Stimulated activated CD4-positive, alpha-beta T cell treated with anti-CD3 and anti-CD28 coated beads, Interleukin-15, amount 100 ng/mL, for 1 hour (primary cell): ENCODE measurements at places on chromosomes 2 and 18.

- DNase-seq = no peak
These were observed 79.7 kb downstream of the GREB1L start for GRCh38 chr18:21321711-21322110.

DNA sequence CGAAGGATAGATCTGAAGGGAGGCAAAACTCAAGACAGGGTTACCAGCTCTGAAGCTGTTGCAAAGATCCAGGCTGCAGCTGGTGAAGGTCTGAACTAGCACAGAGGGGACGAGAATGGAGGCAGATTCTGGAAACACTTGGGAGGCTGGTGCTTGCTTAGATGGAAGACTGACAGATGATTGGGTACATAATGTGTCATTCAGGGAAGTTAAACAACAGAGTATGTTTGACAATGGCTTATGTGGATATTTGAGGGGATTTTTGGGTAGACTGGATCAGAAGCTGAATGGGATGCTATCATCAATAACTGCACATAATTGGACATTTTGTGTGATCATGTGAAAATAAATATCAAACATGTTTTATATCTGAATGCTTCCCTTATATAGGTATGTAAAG, 2.3 kb upstream of the ZNF396 start:
- no peak for DNase-seq

DNA sequence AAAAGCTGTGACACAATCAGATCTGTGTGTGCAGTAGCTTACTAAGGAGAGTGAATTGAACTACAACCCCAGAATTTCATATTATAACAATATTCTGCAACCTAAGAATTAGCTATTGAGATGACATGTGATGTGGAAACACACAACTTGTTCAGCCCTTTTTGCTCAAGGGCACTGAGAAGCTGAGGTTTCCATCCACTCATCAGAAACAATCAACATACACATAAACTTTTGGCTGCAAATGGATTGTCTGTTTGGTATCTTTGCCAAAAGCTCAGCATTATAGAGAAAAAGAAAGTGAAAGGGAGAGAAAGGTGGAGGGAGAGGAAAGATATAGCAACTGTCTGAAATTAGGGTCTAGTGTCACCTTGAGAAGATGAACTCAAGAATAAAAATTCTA, 117.2 kb upstream of the KLF7 start:
- DNase-seq = no peak

DNA sequence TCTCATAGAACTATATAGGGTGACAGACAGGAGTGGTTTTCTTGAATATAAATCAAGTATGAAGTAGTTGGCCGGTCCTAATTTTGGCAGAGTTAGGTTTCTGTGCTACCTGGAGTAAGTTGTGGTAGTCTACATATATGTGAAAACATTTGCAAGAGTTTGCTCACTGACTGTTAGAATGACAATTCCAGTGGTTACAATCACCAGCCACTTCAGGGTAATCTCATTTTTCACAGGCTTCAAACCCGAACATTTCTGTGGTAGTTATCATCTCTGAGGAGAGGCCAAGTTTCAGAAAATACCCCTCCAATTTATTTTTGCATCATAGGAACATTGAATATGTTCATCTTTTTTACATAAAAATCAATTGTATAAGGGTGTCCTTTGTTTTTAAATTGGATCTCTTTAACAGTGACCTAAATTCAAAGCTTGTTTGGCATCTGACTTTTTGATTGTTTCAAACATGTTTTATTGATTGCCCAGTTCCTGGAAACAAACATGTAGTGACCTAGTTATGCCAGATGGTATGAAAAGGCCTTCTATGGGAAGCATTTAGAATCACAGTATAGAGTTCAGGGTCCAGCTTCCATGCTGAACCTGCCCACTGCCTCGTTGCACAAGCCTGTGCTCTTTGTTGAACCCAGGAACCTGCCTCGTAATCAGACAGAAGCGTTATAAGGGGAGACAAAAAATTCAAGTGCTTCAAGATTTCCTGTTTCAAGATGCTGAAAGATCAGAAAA, 250.6 kb downstream of the LTBP1 start:
- no peak for DNase-seq

DNA sequence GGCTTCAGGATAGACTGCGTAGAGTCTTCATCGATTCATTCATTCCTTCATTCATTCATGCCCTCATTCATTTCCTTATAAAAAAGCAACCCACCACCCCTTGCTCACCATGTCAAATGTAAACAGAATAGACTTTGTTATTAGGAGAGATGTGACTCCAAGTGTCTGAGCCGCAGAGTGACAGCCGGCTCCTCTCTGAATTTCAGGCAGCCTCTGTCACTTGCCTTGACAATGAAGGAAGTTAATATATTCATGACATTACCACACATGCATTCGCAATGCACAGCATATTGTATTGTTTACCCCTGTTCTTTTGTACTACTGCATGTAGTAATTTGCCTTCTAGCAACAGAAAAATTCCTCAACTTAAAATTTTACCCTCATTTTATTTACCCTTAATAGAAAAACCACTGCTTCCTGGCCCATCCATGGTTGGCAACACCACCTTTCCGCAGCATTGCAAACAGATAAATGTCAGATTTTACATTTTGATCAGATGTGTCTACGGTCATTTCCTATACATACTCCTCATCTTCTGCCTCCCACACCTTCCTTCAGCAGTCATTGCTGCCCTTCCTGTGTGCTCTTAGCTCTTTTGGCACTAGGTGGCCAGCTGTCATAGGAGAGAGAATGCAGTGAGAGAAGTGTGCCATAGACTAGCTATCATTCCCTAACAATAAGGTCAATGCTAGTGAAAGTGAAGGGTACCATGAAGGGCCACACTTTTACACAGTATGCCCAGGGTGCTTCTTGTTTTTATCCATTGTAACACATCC, 1090.8 kb downstream of the BCL11A start:
- no peak for DNase-seq

DNA sequence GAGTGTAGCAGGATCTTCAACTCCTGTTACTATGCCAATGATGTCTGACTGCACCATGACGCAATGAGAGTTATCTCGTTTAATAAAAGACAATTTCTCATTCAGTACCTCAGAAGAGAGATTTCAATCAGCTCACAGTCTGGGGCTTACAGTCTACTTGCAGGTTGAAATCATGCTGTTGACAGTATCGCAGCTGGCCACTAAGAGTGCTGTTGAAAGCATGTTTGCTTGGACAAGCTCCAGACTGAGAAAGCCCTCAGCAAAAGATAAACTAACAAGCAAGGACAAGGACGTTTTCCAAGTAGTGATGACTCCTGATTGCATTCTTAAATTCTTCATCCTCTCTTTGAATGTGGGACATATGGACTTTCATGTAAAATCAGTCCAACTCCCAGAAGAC, 145.2 kb upstream of the SYT4 start:
- no peak for DNase-seq

DNA sequence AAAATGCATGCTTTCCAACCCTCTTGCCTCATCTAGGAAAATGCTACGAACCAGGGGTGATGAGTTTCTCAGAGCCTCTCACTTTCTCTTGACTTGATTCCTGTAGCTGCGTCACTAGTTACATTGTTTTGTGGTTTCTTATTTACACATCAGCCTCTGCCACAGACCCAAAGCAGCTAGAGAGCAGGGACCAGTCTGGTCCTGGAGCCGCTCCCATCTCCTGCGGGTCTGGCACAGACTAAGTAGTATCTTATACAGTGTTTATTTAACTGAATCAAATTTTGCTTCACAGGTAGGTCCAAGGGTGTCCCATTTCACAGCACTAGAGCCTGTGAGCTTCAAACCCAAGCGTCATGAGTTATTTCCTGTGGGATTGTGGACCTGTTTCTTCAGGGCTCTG, 310.5 kb downstream of the MYCN start:
- DNase-seq = no peak

GRCh38 chr2:207255565-207256470, 90.1 kb upstream of the KLF7 start:
- DNase-seq = no peak

GRCh38 chr18:61360404-61361383, 27.5 kb downstream of the CDH20 start:
- no peak for DNase-seq

DNA sequence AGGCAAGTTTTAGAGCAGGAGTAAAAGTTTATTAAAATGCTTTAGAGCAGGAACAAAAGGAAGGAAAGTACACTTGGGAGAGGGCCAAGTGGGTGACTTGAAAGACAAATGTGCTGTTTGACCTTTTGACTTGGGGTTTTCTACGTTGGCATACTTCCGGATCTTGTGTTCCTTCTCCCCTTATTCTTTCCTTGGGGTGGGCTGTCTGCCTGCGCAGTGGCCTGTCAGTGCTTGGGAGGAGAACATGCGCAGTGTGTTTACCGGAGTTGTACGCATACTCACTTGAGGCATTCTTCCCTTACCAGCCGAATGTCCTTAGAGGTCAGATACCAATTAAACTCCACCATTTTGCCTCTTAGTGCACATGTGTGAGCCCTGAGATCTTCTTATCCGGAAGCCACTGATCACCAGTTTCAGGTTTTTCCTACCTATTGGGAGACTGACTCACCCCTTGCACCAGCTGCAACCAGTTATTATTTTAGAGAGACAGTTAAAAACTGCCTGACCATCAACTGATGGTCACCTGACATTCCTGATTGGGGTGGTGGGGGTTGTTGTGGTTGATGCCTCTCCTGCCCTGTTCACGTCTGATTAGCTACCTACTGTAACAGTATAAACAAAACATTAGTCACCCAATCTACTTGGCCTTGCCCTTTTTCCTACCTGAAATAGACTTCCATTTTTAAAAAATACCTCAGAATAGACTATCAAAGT, 67.5 kb downstream of the NYAP2 start:
- DNase-seq = no peak

DNA sequence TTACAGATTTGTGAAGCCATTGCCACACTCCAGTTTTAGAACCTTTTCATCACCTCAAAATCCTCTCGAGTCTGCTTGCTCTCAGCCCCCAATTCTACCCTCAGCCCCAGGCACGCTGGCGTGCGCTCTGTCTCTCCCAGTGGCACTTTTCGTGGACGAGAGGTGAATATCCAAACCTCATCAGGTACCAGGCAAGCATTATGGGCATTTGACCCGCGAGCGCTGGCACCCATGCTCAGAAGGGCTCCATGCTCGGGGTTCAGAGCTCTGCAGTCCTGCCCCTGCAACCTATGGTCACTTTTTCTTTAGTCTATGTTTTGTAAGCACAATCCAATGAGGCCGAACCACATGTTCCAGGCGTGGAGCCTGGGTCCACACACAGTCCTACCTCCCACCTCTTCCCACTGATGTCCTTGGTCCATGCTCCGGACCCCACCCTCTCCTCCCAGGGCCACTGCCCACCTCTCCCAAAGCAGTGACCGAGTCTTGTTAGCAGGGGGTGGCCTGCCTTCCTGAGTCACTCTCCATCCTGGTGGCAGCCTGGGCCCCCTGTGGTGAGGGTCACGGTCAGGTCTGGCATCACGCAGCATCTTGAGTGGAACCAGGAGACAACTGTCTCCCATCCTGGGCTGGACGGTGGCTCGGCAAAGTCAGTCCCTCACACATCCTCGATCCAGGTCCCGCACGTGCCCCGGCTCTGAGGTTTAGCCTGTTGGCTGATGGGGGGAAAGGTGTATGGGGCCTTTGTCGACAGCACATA, 256.9 kb downstream of the NDUFA10 start:
- DNase-seq = no peak

GRCh38 chr2:201820383-201821007, 14.2 kb downstream of the CDK15 start:
- no peak for DNase-seq

GRCh38 chr2:171678619-171679018, 8.7 kb upstream of the DYNC1I2 start:
- DNase-seq = no peak

- DNase-seq = no peak
These were observed 19.2 kb upstream of the NCKAP1 start for GRCh38 chr2:183057333-183057985.

- DNase-seq = no peak
These were observed 54.9 kb downstream of the R3HDM1 start for GRCh38 chr2:135586148-135586547.

GRCh38 chr2:179703702-179704101, 157.7 kb downstream of the ZNF385B start:
- DNase-seq = no peak

GRCh38 chr2:74181739-74182138, 3.1 kb upstream of the MOB1A start:
- no peak for DNase-seq

- DNase-seq = no peak
These were observed 10.3 kb downstream of the ARL5A start for GRCh38 chr2:151817929-151818328.

DNA sequence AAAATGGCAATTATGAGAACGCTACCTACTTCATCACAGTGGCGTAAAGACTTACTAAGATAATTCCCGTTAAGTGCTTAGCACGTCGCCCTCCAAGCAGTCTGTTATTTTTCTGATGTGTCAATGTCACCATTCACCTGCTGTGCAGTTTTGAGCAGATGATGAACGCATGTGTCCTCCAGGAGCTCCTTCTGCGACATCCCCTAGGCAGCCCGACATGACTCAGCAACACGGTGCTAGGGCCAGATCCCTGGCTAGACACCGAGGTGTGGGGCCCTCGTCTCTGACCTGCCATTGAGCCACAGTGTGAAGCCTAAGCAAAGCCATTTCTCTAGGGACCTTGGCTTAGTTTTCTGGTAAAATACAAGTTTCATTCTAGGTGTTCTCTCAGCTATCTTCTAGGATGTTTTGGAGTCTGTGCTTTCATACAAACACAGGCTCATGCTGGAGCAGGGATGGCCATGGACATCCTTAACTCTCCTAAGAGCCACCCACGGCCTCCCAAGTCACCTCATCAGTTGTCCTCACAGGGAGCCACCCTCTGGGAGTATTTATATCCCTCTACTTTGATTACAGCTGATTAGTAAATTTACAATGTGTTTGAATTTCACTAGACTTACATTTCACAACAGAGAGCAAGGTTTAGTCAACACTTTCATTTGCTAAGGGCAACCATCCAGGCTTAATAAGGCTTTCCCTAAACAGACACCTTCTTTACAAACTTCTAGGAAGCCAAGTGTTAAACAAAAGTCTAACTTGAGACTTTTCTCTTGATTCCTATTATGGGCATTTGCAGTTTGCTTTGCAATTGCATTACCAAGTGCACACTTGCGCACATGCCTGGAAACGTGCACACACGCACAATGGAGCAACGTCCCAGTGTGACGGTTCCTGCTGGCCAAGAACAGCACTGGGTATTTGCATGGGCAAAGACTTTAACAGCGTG, 376.8 kb upstream of the ID2 start:
- no peak for DNase-seq

DNA sequence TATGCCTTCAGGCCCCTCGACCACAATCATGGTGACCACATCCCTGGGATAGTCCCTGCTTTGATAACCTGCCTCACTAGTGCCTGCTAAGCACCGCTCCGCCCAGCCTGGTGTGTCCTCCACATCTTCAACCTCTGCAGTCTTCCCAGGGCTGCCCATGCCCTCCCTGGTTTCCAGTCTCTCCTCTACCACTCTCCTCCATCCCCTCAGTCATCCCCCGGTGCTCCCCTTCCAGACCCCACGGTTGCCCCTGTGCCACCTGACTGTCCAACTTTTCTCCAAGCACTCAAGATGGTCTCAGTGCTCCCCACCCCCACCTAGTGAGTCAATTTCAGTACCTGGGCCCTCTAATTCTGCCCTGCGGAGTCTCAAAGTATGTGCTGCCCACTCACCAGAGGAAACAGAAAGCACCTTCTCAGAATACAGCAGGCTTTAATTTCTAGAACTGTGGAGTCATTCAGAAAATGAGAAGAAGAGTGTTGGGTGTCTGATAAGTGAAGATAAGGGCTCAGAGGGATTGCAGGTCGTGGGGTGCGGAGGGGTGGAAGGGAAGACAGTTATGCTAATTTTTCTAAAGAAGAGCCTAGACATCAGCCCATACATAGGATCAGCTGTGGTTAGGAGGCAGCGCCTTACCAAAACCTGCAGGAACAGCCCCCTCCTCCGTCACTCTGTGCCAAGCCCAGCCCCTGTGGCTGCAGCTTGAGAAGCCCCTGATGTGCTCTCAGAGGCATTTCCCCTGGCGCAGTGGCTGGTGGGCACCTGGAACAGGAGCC, 53.6 kb upstream of the CAB39 start:
- DNase-seq = no peak
